ENCODE measurements at places on chromosomes 16 and 17.

GRCh38 chr17:38591759-38592241 lies 14.0 kb downstream of the SRCIN1 start:
- no peak for DNase-seq

DNA sequence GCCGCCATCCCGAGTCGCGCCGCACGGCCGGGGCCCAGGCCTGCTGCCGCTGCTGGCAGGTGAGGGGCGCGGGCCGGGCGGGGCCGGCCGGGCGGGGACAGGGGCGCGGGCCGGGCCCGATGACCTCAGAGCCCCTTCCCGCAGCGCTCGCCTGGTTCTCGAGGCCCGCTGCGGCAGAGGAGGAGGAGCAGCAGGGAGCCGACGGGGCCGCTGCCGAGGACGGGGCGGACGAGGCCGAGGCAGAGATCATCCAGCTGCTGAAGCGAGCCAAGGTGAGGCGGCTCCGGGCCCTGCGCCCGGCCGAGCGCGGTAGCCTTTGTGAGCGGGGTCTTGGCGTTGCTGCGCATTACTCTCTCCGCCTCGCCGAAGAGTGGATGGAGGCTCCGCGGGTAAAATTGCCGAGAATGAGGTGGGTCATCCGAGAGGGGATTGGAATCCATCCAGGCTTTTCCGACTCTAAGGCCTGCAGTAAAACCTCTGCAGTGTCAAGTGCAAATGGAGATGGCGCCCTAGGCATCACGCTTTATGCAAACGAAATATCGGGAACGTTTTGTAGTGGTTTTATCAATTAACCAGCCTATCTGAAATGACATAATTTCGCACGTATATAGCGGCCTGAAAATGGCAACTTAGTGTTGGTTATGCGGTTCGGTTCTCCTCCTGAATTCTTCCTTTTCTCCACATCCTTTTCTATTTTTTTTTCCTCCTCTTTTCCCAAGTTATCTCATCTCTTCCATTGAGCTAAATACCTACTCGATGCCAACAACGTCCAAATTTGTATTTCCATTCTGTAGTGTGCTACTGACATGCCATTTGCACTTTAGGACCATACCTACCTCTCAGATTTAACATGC lies 577 bp downstream of the TTC19 start:
- DNase-seq = peak; percentile 45

- DNase-seq = no peak
Measured at GRCh38 chr16:86669937-86670749, 91.8 kb downstream of the FOXL1 start.

DNA sequence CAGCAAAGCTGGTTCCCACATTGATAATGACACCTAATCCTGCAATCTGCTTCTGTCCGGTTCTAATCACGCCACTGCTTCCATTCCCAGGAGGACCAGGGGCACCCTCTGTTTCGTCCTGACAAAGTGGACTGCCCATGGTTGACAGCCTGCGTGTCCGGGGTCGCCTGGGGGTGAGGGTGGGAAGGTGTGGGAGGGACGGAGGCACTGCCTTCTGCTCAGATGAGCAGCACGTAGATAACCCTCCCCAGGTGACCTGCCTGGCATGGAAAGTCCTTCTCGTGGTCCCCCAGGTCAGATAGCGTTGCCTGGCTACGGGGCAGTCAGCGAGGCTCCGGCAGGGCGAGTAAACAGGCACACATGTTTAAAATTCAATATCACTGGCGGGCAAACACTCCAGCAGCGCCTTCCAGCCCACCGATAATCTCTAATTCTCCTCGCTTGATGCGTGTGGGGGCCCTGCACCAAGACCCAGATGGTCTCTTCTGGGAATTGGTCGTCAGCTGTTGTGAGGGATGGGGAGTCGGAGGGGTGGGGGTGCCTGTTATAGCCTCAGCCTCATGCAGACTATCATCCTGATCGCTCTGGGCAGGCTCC lies 132.2 kb downstream of the RAP1GAP2 start:
- DNase-seq = no peak

DNA sequence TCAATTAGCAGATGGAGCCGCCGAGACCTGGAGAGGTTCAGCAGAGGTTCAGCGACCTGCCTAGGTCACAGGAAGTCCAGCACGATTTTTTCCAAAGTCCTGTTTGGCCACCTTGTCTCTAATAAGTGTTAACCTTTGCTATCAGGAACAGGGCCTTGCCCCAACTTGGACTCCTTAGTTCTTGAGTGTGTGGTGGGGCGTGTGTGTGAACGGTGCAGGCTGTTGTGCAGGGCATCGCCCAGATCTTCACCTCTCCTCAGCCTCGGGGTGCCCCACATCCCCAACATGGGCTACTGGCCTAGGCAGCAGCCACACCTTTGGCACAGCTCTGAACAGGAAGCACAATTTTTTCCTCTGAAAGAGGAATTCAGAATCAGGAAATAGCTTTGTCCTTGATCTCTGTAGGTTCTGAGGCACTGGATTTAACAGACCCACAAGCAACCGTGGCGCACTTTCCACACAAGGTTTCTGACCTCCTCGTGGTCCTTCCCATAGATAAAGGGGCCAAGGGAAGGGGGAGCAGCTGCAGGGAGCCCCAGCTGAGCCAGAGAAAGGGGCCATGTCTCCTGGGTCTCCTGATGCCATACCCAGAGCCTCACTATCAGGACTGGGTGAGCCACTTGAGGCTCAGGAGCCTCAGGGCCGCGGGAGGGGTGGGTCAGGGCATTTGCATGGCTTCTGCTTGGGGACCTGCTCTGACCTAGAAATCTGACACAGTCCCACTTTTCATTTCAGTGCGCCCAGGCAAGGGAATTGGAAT lies 10.4 kb downstream of the MPRIP start:
- peak; percentile 43 for DNase-seq

Measured in dermis blood vessel endothelial cell (primary cell).